ENCODE measurements at places on chromosomes 2 and 18.

DNA sequence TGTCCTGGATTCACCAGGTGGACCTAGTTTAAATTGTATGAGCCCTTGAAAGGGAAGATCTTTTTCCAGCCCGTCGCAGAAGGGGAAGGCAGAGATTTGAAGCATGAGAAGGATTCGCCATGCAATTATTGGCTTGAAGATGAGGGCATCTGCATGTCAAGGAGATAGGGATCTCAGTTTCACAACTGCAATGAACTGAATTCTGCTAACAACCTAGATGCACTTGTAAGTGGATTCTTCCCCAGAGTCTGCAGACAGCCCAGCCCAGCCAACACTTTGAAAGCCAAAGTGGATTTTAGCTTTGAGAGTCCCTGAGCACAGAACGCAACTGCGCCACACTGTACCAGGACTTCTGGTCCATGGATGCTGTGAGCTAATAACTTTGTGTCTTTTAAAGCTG is 286.0 kb downstream of the TSN start:
- no peak for DNase-seq

DNA sequence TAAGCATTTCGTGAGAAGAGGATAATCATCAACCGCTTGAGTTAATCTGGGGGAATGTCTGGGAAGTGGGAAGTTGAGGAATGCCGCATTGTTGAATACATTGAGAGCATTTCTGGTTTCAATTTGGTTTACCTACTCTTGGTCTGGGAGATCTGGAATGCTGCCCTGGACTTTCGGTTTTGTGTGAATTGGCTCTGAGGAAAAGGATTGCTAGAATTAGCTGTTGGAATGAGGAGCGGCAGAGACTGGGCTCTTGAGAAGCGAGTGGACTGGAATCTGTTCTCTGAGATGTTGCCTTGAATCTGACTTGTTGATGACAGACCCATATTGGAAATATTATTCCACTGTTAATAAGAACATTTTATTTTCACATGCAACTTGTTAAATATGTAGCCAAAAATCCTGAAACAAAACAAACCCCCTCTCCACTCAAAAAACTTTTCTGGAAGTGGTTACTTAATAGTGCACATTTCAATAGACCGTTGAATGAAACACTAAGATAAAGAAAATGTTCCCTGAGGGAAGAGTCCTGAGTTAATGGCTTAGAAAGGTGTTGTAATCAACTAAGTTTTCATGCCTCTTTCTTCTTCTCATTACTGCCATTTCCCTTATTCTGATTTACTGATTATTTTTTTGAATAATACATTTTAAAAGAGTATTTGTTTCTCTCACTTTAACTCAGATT is 50.8 kb downstream of the PTPRM start:
- DNase-seq = no peak

- no peak for DNase-seq
Measured at GRCh38 chr2:177243476-177243875, 21.1 kb downstream of the NFE2L2 start.

DNA sequence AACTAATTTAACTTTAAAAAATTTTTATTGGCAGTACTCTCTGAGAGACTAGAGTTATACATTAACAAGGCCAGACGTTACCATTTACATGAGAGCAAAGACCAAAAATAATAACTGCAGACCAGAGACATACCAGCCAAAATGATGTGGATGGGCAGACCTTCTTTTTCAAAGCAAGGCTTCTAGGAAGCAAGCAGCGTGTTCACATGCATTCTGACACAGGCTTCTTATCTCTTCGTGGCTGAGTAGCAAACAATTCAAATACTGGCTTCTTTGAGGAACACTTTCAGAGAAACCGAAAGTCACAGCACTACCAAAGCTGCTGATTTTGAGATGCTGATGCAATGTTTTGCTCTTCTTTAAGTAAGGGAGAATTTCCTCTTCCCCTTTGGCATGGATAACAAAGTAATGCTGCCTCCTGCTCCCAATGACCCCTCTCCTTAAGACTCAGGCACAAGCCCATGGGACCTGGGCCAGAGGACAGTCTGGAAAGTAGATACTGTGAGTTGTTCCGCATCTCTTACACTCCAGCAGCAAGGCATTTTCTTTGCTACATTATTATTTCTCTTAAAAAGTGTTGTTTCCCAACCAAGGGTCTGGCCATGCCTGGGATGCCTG is 181.9 kb downstream of the MREG start:
- DNase-seq = peak; percentile 63

- DNase-seq = no peak
Measured at GRCh38 chr2:11753886-11754699, 7.7 kb downstream of the LPIN1 start.

GRCh38 chr2:172968061-172968469 is 107.6 kb upstream of the MAP3K20 start:
- DNase-seq = no peak

GRCh38 chr18:45627204-45627526 is 11.9 kb downstream of the SLC14A2 start:
- DNase-seq = no peak

DNA sequence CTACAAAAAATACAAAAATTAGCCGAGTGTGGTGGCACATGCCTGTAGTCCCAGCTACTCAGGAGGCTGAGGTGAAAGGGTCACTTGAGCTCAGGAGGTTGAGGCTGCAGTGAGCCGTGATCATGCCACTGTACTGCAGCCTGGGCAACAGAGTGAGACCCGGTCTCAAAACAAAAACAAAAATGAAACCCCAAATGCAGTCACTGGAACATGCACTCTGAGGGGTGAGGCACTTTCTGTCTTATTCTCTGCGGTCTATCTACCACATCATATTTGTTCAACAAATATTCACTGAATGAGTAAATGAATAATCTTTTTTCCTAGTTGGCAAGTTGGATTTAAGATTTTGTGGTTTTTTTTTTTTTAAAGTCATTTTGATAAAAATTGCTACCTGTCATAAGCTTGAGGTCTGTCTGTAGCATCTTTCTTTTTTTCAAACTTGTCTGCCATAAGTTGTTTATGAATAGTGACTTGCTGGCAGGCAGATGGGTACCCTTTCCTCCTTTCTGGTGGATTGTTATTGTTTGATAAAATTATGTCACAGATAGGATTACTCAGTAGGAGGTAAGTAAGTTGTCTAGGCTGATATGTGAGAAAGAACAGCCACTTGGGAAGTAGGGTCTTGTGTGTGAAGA is 11.8 kb downstream of the CHRNA1 start:
- DNase-seq = no peak

DNA sequence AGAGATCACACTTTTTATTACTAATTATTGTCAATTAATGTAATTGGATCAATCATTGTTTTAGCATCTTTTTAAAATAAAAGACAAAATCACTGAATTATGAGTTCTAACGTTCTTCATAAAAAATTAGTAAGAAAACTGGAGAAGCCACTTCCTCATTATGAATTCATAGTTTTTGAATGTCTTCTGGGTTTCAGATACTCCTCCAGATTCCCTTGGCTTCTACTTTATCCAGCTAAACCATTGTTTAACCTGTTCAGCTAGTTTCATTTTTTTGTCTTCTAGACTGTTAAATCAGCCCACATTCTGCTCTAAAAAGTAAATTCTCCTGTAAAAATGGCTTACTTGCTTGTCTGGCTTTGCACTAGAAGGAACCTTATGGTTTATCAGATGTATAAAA is 753.4 kb upstream of the ACVR2A start:
- no peak for DNase-seq

DNA sequence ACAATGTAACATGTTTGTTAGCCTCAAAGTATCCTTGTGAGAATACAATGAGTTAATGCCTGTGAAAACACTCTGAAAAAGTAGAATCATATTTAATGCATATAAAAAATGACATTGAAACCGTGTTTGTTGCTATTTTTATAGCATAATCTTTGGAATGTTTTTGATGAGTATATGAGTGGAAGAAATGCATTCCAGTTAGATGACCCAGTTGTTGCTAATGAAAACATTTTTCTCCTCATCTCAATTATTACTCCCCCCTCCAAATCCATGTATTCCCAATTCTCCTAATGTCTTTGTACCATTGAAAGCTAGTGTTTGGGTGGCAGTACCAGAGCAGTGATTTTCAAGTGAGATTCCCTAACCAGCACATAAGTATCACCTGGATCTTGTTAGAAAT is 67.1 kb upstream of the DSEL start:
- no peak for DNase-seq

DNA sequence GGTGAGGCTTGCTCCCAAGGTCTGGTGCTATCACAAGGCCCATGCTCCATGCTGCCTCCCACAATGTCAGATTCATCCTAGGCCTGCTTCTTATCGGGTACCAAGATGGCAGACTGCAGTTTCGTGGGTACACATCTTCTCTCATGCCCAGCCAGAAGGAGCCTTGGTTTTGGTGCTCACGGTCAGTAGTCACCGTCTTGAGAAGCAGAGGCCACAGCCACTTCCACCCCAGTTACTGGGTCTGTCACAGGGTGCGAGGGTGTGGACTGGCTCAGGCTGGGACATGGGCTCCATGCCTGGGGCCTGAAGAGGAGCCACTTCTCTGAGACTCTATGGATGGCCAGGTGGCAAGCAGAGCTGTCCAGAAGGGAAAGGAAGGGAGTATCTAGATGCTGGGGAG is 178.8 kb upstream of the HS6ST1 start:
- peak; percentile 13 for DNase-seq

DNA sequence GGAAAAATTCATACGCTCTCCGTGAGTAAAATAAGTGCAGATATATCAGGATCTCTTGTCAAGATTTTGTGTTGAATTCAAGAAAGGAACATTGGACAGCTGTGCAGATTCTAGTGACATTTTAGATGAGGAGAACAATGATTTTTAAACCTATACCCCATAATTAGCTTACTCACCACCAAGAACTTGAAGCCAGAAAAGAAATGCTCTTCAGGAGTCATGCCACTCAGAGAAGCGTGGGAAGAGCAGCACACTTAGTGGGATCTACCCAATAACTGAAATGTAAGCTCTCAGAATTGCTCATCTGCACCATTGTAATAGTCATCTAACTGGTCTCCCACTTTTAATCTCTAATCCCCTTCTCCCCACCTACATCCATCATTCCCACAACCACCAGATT is 9.2 kb upstream of the ERMN start:
- no peak for DNase-seq

DNA sequence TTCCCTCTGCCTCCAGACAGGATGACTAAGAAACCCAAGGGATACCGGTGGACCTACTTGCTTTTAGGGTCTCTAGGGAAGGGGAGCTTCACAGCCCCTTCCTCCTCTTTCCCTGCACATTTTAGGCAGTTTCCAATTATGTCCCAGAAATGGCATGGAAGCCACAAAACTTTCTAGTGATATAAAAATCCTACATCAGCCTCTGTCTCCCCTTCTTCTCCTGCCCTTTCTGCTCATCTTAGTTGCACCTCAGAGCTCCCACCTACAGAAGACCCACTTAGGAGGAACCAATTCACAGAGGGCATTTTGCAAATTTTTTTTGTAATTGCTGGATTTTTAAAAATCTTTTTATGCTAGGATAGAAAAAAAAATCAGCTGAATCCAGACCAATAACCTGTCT is 263.1 kb downstream of the TNS1 start:
- DNase-seq = no peak

- DNase-seq = no peak
Measured at GRCh38 chr2:105384216-105384615, 14.6 kb downstream of the FHL2 start.

GRCh38 chr2:20558391-20559150 is 92.3 kb downstream of the HS1BP3 start:
- no peak for DNase-seq

- no peak for DNase-seq
Measured at GRCh38 chr2:85240055-85240454, 87.7 kb downstream of the TGOLN2 start.

DNA sequence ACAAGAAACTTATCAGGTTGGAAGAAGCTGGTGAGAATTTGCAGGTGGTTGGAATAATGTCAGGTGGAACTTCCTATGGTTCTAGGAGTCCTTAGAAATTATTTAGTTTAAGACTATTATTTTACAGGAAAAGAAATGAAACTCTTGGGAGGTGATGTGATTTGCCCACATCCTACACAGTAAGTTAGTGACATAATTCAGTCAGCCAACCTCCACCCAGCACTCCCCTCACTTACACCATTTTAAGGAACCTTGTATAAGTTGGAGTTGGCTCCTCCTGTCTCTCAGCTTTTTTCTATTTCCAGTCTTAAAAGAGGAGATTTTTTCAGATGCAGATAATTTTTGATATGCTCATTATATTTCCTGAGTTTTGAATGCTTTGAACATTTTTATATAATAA is 86.4 kb downstream of the SKA1 start:
- DNase-seq = no peak

GRCh38 chr18:8661754-8662559 is 43.4 kb upstream of the MTCL1 start:
- no peak for DNase-seq
